ENCODE measurements at places on chromosomes 1 and 21.

DNA sequence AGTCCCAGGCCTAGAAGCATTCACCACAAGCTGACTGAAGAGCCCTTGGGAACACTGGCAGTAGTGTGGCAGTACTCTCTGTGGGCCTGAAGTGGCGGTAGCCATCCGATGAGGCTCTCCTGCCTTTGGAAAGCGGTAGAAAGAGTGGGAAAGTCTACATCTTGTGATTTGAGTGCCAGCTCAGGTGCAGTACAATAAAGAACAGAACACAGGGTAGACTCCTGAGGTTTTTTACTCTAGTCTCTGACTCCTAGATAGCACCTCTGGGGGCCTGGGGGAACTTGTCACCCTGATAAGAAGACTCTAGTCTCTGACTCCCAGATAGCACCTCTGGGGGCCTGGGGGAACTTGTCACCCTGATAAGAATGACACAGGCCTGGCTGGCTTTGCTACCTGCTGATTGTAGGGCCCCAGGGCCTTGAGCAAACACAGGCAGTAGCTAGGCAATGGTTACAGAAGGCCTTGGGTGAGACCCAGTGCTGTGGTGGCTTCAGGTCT is 18.0 kb upstream of the IL20 start:
- no peak for DNase-seq

DNA sequence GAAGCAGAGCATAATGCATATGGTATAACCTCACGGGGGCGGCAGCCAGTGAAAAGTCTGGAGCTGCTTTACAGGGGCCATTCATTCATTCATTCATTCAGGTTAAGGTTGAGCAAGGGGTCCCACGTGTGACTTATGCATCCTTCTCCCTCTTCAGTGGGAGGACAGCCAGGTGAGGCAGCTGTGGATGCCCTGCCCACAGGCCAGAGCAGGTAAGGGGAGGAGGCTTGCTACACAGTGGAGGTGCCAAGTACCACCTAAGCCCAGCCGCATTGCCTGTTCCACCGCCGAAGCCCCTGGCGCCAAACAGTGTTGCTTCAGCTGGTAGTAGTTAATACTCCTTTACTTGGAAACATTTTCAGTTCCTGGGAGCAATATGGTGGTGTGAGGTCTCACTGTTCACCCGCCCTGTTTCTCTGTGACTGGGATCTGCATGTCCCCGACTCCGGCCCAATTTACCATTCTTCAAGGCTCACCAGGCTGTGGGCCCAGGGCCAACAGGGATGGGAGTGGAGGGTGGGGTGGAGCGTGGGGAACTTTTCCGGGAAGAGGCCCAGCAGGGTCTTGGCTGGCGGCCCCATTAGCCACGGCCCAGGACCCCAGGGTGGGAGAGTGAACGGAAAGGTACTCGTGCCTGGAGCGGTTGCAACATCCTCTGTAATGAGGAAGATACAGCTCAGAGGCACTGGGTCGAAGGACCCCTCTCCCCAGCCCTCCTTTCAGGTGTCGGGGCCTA is 722 bp upstream of the PODN start:
- DNase-seq = no peak

DNA sequence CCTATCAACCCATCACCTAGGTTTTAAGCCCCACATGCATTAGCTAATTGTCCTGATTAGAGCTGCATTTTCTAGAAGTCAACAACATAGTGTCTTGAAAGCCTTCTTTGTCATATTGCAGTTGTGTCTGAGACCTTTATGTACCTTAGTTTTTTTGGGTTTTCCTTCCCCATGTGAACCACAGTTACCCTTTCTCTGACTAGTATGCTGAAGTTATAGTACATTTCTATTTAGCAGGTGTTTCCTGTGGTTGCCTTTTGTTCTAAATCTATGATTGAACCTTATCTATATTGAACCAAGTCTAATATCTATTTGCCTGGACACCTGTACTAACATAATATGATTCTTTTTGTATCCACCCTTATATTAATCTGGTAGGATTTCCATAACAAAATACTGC is 135.6 kb downstream of the ST6GALNAC3 start:
- DNase-seq = no peak

GRCh38 chr1:38381256-38381655 is 334.7 kb upstream of the POU3F1 start:
- DNase-seq = no peak

- no peak for DNase-seq
Measured at GRCh38 chr1:87424541-87424940, 95.9 kb downstream of the LMO4 start.

DNA sequence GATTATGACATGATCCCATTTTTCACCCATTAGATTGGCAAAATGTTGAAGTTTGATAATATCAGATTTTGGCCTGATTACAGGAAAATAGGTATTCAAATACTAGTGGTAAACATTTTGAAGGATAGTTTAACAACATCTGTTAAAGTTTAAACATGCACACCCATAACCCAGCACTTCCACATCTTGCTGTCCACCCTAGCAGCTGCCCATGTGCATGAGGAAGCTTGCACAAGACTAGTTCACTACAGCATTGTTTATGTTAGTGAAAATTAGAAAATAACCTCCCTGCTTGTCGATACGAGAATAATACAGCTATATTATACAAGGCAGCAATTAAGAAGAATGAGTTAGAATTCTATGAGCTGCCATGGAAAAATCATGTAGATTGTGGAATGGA is 127.6 kb downstream of the C1orf21 start:
- no peak for DNase-seq

DNA sequence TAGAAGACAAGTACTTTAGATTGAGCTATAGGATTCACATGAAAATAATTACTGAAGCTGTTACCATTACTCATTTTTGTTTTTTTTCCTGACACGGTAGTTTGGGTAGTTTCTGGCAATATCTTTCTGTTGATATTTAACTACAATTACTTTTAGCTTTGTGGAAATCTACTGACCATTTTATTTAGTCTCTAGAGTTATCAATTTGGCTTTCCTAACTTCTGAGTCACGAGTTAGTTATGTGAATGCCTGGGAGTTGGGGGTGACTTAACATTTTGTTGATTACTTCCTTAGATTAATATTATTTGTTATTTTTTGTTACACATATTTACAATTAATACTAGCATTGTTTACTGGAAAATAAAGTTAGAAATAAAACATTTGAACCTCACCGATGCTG is 160.6 kb downstream of the HMCN1 start:
- no peak for DNase-seq

GRCh38 chr1:176880955-176881595 is 283.4 kb downstream of the ASTN1 start:
- no peak for DNase-seq

GRCh38 chr1:212315907-212316306 is 30.7 kb downstream of the PPP2R5A start:
- DNase-seq = no peak

GRCh38 chr1:233121947-233122559 is 171.6 kb downstream of the NTPCR start:
- no peak for DNase-seq

GRCh38 chr1:58657082-58657481 is 42.8 kb downstream of the MYSM1 start:
- DNase-seq = no peak

DNA sequence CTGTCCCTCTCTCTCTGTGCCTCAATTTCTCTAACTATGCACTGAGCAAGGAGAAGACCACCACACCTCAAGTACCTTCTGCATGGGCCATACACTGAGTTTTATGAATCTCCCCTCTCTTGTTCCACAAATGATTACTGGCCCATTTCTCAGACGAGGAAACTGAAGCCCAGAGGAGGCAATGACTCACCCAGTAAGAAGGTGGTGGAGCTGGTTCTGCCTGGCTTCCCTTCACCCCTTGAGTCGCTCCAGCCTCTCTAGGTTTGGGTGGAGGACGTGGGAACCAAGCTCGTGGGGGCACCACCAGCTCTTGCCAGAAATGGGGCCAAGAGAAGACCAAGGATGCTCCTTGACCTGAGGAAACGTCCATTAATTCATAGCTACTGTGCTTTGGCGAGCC is 21.3 kb upstream of the RUNX3 start:
- DNase-seq = no peak

All from activated naive CD4-positive, alpha-beta T cell (primary cell).